Left ventricle myocardium inferior (tissue), 1 donor: ENCODE measurements at places on chromosomes 2 and 18.

- no peak for DNase-seq
Observed at GRCh38 chr18:13710414-13710831, 15.9 kb downstream of the FAM210A start.

DNA sequence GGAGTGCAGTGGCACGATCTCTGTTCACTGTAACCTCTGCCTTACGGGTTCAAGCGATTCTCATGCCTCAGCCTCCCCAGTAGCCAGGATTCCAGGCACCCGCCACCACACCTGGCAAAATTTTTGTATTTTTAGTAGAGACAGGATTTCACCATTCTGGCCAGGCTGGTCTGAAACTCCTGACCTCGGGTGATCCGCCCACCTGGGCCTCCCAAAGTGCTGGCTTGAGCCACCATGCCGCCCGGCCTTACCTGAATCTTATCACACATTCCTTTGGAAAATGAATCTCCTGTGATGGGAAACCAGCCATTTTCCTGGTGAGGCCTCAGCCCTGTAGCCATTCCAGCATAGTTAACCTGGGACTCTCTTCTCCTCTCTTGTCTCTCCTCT, 57.8 kb downstream of the HPCAL1 start:
- DNase-seq = no peak

DNA sequence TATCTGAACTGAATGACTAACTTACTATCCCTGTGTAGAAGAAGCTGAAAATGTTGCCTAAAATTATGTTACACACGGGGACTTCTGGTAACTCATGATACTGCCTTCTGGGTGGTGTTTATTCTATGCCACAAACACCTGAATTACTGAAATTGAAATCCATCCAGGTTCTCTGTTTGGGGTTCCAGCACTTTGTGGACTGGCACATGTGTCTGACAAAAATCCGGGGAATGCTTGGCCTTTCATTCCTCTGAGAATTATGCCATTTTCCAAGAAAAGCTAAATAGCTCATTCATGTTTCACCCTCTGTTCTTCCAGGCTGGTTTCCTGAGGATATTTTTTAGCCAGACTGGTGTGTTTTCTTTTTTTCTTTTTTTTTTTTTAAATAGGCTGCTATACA, 59.5 kb upstream of the POU3F3 start:
- no peak for DNase-seq

- no peak for DNase-seq
Observed at GRCh38 chr18:33750366-33750765, 172.3 kb downstream of the ASXL3 start.

- DNase-seq = no peak
Observed at GRCh38 chr2:133334923-133335322, 233.3 kb downstream of the NCKAP5 start.

GRCh38 chr2:54183972-54184371, 68.6 kb downstream of the ACYP2 start:
- DNase-seq = no peak

- DNase-seq = no peak
Observed at GRCh38 chr18:24443870-24444269, 16.6 kb upstream of the HRH4 start.

DNA sequence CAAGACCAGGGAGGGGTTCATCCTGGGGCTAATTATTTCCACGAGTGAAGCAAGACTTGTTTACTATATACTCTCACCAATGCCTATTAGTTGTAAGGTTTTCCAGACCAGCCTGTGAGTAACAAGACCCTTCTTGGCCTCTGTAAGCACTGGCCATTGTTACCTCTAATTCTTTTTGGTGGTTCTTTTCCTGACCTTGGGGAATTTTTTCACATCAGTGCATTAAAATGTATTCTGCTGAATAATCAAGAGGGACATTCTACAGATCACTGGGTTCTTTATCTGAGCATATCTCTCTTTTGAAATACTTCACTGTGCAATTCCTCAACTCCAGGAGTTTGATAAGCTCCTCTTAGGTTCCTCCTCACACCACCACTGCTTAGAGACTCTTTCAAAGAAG, 909.9 kb upstream of the ACVR2A start:
- DNase-seq = no peak

- DNase-seq = no peak
Observed at GRCh38 chr2:215028231-215028630, 110.2 kb downstream of the ABCA12 start.

- DNase-seq = no peak
Observed at GRCh38 chr2:203908797-203909185, 27.8 kb upstream of the ICOS start.

DNA sequence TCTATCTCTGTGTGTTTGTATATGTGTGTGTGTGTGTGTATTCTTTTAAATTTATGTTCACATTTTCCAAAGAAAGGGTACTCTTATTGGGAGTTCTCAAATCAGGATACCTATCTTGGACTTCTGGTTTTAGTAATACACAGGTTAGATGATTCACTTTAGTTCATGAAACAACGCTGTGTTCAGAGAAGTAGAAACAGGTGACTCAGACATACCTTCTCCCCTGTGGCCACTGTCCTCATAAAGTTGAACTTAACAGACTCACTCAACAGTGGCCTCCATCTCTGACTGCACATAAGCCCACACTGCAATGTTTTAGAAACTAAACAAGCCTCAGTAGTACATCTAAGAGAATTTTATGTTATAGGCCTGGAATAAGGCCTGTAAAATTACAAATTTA, 566.6 kb upstream of the VRK2 start:
- no peak for DNase-seq
